ENCODE measurements at places on chromosomes 11 and 22.

GRCh38 chr22:21103633-21104032, 57.9 kb downstream of the LRRC74B start:
- DNase-seq: no peak

DNA sequence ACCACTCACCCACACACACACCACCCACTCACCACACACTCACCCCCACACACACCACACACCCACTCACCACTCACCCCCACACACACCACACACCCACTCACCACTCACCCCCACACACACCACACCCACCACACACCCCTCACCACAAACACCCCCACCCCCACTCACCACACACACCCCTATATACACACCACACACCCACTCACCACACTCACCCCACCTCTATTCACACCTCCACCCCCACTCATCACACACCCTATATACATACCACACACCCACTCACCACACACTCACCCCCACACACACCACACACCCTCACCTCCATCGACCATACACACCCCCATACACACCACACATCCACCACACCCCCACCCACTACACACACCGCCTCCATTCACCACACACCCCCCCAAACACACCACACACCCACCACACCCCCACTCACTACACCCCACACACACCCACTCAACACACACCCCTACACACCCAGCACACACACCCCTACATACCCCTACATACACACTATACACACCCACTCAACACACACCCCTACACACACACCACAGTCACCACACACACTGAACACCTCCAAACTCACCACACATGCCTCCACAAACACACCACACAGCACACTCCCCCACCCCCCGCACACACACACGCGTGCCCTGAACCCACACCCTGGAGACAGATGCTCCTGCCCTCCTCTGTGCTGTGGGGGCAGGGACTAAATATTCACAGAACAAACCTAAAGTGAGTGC, 19.0 kb upstream of the TTLL12 start:
- DNase-seq: no peak

DNA sequence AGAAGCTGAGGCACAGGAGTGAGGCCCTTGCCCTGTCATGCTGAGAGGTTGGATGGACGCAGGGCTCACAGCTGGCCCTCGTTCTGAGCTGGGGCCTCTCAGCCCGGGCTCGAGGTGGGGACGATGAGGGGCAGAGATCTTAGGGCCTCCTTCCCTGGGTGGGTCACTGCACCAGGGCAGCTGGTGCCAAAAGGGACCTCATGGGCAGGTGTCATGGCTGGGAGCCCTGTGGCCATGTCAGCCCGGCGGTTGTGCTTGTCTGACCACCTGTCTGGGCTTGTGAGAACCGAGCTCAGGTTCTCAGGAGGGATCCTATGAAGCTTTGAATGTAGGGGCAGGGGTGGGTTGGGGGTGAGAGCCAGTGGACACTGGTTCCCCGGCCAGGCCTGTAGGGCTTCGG, 1.8 kb upstream of the MUC6 start:
- no peak for DNase-seq

- DNase-seq: no peak
These were observed 49.0 kb downstream of the MYO7A start for GRCh38 chr11:77176996-77177395.

- DNase-seq: no peak
These were observed 441.2 kb upstream of the ANO3 start for GRCh38 chr11:25890626-25891260.

- DNase-seq: no peak
These were observed 304.2 kb downstream of the RAB38 start for GRCh38 chr11:87871056-87871455.

DNA sequence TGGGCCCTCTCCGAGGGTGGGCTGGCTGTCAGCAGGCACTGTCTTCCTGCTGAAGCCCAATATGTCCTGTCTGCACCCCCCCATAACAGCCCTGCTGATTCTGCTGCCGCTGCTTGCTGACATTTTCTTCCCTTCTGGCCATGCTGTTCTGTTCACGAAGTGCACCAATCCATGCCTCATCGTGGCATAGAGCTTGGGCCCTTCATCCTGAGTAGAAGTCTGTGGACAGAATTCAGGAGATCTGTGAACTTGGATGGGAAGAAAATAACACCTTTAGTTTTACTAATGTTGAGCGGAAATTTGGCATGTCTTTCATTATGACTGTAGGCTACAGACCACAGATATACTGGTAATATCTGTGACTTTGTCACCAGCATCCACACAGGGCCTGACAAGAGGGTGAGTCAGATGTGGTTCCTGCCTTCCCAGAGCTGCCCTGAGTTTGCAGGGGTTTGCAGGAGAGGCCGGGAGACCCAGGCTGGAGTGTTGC, 14.1 kb upstream of the KIAA0930 start:
- DNase-seq: no peak

All from NCI-H446 (cell line).